ENCODE measurements at places on chromosomes 2 and 18. TPM values are rescaled to one million over a fixed set of nuclear protein-coding genes. Genes with fewer than 3 reads are reported as not detected.

SOWAHC gene
- total RNA-seq, result 2.7 TPM

CGREF1 gene
- 0.31 TPM for total RNA-seq

PAX3 gene
- 5.5 TPM for total RNA-seq

OTOF gene
- total RNA-seq, result 0.14 TPM

UXS1 gene
- total RNA-seq, result 31.0 TPM

LRRC30 gene
- total RNA-seq, result not detected

LINC00305 gene
- total RNA-seq, result not detected

MATN3 gene
- 0.46 TPM for total RNA-seq

MTCL1 gene
- 11.1 TPM for total RNA-seq

All from H4 (cell line).